Stimulated activated CD4-positive, alpha-beta T cell treated with anti-CD3 and anti-CD28 coated beads, Interleukin-1b, Interleukin-23, amount 100 ng/mL, for 24 hours (primary cell): ENCODE measurements at places on chromosomes 16 and 17.

DNA sequence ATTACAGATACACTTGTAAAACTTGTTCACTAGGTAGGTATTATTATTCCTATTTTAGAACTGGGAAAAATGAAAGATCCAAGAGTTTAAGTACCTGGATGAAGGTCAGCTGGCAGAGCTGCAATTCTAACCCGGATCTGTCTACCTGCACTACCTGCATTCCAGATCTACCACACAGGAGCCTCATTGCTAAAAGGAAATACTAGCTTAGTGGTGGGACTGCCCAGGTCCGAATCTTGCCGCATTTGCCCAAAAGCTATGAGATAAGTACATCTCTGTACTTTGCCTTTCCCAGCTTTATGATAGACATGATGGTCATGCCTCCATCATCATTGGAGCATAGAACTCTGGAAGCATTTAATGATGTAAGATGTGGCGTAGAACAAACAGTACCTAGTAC lies 36.8 kb upstream of the TEKT3 start:
- no peak for DNase-seq

DNA sequence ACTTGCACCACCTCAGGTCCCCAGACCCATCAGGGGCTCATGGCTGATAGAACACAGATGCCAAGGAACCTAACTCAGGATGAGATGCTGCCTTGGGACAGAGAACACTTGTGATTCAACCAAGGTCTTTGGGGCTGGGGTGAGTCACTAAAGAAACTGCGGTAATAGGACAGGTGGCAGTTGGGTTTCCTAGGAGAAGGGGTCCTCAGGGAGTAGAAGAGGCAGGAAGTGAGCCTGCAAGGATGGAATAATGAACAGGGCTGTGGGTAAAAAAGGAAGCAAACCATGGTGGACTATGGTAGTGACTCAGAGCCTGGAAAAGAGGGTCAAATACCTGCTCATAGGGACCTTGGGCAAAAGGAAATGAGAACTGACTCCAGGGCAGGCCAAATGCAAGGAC lies 6.5 kb upstream of the PNPO start:
- DNase-seq = no peak

GRCh38 chr16:84613408-84614072 lies 4.3 kb downstream of the COTL1 start:
- no peak for DNase-seq

DNA sequence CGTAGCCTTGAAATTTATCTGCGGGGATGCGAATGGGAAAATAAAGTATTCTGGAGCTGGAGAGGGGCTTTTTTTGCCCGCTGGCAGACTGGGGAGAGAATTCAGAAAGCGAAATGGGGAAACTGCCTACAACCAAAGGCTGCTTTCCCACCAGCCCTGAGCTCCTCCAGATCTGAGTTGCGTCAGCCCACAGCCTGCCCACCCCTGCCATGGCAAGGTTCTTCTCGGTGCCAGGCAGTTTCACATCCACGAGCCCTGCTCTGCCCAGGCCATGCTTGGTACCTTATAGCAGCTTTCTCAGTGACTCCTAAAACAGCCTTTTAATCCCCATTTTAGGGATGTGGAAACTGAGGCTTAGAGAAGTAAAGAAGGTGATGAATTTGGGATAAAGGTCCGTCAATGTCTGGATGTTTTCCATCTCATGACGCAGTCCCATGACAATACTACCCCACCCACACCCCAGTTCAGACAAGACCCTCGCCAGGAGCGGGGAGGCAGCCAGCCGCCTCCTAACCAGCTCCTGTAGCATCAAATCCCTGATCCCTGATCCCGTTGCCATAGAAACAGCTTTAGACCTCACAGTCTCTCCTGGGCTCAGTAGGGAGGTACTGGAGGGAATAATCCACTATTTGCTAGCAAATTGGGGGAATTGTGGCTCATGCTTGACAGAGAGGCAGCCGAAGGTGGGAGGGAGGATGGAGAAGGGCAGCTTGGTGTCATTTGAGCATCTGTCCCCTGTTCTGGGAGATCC lies 113.5 kb downstream of the MGAT5B start:
- no peak for DNase-seq

GRCh38 chr16:1333149-1333812 lies at the start of gene BAIAP3:
Gene BAIAP3, plus strand, starts transcription at chr16:1333645. Its CDS starts 4,905 bp downstream, at chr16:1338550.
- DNase-seq = peak; percentile 38
